Astrocyte (in vitro differentiated cells and primary cell): ENCODE measurements at places on chromosomes 5 and 9.
A peak's percentile ranks its signal among the peaks of the same experiment; 100 is the strongest.

- DNase-seq, result no peak
Observed at GRCh38 chr9:91032121-91032531, 230.5 kb downstream of the SYK start.

GRCh38 chr5:58439094-58439644 is 20.7 kb downstream of the PLK2 start:
- peak; percentile 46 for DNase-seq

DNA sequence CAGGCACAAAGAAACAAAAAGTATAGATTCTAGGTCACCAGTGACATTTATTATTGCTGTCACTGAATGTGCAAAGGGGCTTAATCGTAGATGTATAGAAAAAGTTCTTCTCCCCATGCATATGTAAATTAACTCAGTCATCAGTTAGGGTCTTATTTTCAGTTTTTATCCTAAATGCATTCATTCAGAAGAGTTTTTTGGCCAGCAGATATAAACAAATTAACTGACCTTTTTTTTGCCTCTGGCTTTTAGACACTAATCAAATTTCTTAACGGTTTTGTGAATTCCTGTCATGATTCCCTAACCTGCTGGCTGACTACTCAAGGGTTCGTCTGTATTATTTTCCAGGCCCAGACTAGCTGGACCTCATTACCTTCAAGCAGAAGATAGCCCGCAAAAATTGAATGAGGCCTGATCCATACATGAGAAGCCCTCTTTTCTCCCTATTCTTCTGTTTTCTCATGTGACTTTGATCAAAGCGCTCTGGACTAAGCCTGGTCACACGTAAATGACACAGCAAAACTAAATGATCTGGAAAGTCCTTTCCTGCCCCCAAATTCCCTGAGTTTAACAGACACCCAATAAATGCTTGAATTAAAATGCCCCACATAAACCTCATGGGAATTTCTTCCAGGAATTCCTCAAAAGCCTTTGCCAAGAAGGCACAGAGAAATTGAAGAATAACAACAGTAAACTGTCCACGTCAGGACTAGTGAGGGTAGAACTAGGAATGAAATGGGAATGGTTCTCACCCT is 83.7 kb downstream of the MYO10 start:
- peak; percentile 36 for DNase-seq

DNA sequence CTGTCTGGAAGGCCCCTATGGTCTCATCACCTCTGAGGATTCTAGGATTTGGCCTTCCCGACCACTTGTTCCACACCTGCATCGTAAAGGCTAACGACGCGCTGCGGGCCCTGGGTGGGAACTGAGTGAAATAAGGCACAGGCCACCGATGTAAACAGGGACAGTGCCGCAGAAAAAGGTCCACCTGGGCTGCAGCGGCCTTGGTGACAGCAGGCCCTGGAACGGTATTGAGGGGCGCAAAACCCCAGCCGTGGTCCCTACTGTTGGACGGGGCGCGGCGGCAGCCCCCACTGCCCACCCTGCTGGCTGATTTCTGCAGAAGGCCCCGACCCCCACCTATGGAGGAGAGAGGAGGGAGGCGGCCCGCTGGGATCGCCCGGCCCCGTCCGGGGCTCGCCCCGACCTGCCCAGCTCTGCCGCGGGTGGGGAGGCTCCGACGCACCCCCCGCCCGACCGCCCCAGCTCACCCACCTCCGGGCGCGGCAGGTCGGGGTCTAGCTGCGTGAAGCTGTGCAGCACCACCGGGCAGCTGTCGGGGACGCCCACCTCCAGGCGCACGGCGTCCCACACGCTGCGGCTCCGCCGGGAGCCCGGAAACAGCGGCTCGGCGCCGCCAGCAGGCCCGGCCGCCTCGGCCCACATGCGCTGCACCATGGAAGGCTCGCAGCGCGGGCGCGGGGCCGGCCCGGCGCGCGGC is 391 bp downstream of the RALGDS start:
- no peak for DNase-seq

DNA sequence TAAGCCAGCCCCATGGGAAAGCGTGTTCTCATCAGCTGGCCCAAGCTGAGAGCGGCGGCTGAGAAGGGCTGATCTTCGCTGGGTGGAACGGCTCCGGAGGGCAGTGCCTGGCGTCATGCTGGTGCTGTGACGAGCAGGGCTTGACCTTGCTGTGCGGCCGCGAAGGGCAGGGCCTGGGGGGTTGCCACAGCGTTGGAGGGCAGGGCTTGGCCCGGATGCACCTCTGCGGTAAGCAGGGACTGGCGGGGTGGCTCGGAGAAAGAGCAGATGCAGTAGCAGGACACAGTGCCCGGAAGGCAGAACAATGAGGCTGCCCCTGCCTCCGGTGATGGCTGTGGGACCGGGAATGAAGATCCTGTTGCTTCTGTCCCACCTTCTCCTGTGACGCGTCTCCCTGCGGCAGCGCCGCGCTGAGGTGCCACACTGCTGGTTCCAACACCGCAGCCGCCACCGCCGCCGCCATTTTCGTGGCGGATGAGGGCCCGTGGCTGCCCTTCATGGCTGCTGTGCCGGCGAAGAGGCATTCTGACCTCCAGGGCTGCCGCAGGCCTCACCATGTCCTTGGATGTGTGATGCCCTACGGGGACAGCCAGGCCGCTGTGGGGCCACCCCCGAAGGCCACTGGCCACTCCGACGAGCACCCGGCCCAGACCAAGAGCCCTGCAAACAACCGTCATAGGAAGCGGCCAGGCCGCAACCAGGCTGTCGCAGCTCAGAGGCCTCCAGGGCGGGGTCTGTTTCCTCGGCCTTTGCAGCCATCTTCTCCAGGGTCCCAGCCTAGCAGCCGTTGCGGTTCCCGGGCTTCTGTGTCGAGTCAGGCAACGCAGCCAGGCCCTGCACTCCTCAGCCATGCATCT is 890.5 kb upstream of the CTNND2 start:
- DNase-seq, result no peak

DNA sequence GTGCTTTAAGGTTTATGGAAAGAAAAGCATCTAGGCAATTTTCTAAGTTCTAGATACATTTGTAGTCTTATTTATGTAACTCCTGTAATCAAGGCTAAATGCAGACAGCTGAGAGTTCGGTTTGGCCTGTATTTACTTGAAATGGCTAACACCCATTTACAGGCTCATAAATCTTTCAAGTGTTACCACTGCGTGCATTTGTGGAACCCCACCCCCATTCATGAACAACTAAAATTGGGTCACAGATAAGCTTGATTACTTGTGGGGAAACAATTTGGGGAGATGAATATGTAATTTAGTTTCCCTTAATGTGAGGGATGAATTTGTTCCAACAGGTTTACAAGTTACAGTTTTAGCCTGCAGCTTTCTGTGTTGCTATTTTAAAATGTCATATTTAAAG is 360.6 kb downstream of the ARRDC3 start:
- no peak for DNase-seq

- DNase-seq, result no peak
Observed at GRCh38 chr9:1619915-1620710, 395.0 kb upstream of the SMARCA2 start.

DNA sequence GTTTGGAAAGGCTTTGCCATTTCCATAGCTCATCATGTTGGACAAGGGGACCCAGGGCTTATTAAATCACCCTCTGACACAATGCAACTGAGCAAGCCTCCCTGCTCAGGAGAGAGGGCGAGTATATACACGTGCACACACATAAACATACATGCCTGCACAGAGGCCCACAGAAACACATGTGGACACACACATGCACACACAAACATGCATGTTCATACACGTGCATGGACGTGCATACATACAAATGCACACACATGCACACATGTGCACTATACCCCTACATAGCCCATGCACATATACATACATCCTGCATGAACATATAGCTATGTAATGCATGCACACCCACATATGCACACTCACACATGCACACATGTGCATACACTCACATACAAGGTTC is 99.5 kb upstream of the ALDH1B1 start:
- DNase-seq, result no peak

GRCh38 chr9:80074439-80074838 is 502.7 kb downstream of the TLE4 start:
- no peak for DNase-seq

DNA sequence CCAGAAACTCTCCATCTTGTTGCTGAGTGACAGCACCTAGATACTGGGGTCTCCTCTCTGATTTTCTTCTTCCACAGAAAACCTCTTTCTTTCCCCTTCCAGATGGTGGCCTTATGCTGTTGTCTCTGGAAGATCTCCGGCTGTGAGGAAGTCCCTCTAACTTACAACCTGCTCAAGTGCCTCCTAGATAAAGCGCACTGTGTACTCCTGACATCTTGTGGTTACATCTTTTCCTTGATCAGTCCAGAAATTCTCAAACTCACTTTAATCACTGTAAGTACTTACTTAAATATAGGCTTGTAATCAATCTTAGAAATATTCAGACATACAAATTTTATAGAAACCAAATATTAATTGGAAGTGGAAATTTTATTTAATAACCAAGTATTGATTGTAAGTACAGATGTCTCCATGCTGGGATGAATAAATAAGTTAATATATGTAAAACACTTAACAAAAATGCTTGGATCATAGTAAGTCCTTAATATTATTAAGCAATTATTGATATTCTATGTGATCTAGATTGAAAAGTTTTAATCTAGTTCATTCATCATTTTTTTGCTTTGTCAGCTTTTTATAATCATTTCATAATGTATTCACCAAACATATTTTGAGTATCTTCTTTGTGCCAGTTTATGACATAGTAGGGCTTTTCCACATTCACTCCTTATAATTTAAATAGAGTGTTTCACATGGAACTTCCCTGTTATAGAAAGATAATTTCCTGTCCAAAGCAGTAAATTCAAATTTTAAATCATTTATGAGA is 1381.4 kb upstream of the CDH6 start:
- DNase-seq, result no peak

- no peak for DNase-seq
Observed at GRCh38 chr5:150573216-150573615, 65.3 kb downstream of the NDST1 start.

- peak; percentile 41 for DNase-seq
Observed at GRCh38 chr5:109063223-109063622, 315.5 kb downstream of the FER start.

DNA sequence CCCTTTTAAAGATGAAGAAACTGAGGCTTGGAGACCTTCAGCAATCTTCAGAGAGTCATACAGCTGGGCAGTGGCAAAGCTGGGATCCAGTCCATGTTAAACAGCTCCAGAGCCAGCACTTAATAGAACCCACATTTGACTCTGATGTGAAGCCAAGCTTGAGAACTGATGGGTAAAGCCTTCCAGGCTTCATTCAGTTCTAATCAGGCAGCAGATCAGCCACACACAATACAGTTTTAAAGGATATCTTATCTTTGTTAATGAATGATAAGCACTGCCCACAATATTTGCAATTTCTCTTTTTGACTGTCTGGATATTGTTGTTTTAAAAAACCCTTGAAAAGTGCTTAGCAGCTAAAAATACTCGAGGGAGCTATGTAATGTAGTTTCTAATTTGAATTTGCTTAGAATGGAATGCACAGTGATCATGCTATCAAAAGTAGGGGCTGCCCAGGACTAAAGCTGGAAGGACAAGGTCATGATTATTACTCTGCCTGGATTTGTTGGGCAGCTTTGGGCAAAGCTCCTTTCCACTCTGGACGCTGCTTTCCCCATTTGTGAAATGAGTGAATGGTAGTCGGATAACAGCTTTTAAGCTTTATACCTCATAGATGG is 31.3 kb upstream of the HTR4 start:
- peak; percentile 40 for DNase-seq

DNA sequence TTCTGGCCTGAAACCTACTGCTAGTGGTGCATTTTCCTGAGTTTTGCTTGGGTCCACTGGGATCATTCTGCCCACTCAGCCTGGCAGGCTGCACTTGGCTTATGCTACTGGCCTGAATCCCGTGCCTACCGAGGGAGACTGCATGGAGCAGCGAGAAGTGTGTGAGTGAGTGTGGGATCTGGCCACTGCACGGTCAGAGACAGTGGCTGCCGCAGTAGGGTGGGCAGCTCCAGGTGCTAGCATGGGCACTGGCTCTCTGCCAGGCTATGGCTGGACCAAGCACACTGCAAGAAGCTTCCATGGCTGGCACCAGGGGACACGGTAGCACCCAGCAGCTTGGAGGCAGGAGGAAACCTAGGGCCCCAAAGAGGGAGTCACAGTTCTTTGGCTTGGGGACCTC is 1058.7 kb upstream of the ACO1 start:
- DNase-seq, result no peak

- DNase-seq, result no peak
Observed at GRCh38 chr5:94503677-94504076, 114.7 kb downstream of the KIAA0825 start.

GRCh38 chr5:60271517-60271916 is 378.0 kb upstream of the PDE4D start:
- DNase-seq, result peak; percentile 10

DNA sequence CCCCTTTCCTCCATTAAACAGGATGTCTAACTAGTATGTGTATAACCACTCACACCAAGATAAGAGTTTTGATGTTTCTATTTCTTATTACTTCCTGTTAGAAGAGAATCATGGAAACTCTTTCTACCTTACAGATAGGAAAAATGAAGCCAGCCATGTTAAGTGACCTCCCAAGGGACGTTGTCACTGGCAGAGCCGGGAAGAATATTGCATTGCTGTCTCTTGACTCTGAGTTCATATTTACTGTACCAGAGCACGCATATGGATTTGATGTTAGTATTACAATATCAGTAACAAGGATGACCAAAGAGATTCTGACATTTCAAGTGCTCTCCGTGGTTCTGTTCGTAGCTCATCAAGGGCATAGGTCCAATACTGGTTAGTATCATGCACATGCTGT is 12.5 kb upstream of the C5orf63 start:
- DNase-seq, result no peak

GRCh38 chr9:15755660-15756059 is 202.8 kb downstream of the CCDC171 start:
- DNase-seq, result no peak

GRCh38 chr9:69963803-69964202 is 79.8 kb upstream of the MAMDC2 start:
- DNase-seq, result no peak

GRCh38 chr5:115526604-115527003 is 18.0 kb downstream of the FEM1C start:
- DNase-seq, result no peak

- DNase-seq, result no peak
Observed at GRCh38 chr5:134131578-134132350, 17.3 kb downstream of the TCF7 start.
